ENCODE measurements at places on chromosomes 5 and 9. TPM values are rescaled to one million over a fixed set of nuclear protein-coding genes. Genes with fewer than 3 reads are reported as not detected.

Gene CAMK2A
- total RNA-seq: not detected

Gene UNC5A
- total RNA-seq: not detected

- no peak for DNase-seq
These were observed 692.7 kb downstream of the DNAH5 start for GRCh38 chr5:13251623-13252376.

- DNase-seq: no peak
These were observed 27.7 kb downstream of the ACTBL2 start for GRCh38 chr5:57454896-57455295.

Gene BAAT
- not detected for total RNA-seq

DNA sequence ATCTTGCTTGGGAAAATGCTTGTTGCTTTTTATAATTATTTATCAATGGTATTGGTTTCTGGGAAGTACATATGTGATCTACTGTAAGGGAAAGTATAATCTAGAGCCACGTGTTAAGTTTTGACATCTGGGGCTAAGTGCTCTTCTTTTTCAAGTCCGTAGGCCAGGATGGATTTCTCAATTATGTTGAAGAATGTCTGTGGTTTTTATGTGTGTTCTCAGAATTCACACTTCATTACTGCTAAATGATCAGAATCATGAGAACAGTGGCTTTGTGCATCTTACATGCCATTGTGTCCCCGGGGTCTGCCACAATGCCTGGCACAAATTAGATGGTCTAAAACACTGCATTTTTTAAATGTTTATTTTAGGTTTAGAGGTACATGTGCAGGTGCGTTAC, 14.5 kb upstream of the AUH start:
- no peak for DNase-seq

Gene ZNF622
- 39.5 TPM for total RNA-seq

DNA sequence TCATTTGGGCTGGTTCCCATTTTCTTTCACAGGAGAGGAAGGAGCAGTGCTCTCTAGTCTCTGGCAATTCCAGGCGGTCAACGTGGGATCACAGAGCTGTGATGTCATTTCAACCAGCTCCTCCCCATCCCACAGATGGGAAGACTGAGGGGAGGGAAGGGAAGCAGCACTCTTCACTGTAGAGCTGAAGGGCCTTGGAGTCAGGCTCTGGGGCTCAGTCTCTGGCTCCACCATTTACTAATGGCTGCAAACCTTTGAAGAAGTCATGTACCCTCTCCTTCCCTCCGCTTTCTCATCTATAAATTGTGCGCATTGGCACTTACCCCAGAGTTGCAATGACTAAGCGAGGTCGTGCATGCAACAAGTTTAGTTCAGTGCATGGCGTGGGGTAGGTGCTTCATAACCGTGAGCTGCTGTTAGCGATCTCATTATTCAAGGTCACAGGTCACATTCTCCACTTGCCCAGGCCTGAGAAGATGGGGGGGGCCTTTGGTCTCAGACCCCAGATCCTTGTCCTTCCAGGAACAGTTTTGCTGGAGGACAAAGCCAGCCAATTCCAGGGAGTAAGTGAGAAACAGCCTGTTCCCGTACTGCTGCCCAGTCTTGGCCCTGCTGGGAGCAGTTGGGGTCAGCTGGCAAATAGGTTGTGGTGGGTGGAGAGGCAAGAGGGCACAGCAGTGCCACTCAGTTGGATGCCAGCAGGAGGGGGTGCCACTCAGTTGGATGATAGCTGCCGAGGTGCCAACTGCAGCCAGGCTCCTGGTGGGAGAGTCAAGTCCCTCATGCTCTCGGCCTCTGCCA, 136.7 kb downstream of the RGS3 start:
- DNase-seq: no peak

DNA sequence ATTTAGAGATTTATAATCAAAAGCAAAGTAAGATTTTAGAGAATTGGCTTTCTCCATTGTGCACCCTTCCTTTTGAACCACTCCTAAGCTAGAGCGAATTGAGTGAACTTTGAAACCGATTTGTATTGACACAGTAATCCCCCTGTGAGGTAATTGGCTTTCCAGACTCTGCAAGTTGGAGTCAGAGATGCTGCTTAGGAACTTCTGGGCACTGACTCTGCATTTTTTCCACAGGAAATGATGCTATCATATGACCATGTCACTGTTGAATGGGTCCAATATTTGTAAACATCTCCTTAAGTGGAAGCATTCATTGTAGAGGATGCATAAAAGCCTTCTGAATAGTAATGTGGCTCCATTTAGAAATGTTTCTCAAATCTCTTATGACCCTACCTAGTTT, 394.4 kb upstream of the ZNF608 start:
- DNase-seq: no peak

GRCh38 chr9:107883496-107884124, 394.0 kb upstream of the KLF4 start:
- no peak for DNase-seq

Gene NACC2
- total RNA-seq: 1.6 TPM

Gene NDOR1
- 27.5 TPM for total RNA-seq

DNA sequence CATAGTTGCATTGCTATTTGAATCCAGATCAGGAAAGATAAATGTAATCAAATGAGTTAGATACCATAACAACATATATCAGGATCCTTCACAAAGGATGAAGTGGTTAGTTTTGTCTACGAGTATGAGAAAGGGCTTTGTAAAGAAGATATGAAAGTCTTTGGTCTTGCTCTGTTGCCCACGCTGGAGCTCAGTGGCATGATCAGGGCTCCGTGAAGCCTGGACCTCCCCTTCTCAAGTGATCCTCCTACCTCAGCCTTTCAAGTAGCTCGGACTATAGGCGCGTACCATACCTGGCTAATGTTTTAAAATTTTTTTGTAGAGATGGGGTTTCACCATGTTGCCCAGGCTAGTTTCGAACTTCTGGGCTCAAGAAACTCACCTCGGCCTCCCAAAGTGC, 1.8 kb downstream of the SMC5 start:
- DNase-seq: no peak

DNA sequence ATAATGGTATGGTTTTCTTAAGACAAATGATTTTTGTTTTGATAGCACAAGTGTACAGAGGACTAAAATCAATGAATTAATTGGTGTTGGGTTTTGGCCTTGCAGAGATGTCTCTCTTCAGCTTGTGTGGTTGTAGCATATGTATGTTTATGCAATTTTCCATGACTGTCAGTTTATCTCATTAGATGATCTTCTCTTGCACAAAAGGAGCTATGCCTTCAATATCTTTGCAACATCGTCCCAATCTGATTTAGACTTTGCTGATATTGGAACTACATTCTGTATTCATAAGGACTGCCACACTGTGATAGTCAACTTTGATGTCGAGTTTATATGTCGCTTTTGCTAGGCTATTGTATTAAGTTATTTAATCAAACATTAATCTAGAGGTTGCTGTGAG, 140.0 kb upstream of the TAF11L2 start:
- no peak for DNase-seq

Gene CCNG1
- 71.2 TPM for total RNA-seq

GRCh38 chr5:61298066-61298465, 34.0 kb upstream of the ZSWIM6 start:
- DNase-seq: no peak

Gene ERCC8
- 10.7 TPM for total RNA-seq

GRCh38 chr5:172732201-172732865, 38.7 kb downstream of the DUSP1 start:
- DNase-seq: no peak

- DNase-seq: no peak
These were observed 26.7 kb downstream of the MARCHF11 start for GRCh38 chr5:16152601-16153568.

Gene AK1
- total RNA-seq: 8.1 TPM

- no peak for DNase-seq
These were observed 24.8 kb downstream of the GRIA1 start for GRCh38 chr5:153515301-153515700.

- no peak for DNase-seq
These were observed 5.5 kb downstream of the C5orf15 start for GRCh38 chr5:133962801-133963476.

DNA sequence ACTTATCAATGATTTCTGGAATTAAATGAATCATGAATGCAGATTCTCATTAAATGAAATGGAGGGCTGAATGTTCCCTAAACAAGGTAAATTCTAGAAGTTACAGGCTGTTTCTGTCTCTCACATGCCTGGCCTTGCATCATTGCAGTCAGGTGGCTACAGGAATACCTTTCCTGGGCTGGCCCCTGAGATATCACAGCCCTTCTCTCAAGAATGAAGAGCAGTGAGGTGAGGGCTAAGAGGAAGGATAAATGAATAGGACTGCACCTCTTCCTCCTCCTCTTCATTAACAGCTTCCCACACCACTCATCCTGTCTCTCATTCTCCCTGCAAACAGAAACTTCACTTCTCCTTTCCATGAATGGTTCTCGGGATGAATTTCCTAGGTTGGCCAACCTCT, 22.5 kb downstream of the ARHGEF28 start:
- no peak for DNase-seq

DNA sequence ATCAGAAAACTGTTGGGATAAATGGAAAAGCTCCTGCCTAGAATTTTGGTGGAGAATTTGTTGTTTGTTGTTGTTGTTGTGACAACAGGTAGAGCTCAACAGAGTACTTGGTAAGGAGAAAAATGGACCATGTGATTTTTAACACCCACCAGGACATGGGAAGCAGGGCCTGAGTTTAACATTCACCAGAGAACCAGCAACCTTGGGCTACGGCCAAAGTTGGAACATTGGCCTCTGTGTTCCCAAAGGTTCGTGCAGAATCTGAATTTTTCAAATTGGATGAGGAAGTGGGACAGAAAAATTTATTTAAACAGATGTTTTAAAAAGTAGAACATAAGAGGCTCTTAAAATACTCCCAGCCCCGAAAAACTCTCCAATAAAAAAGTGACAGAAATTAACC, 127.0 kb downstream of the GNA14 start:
- DNase-seq: no peak

Gene SGCD
- total RNA-seq: not detected
